ENCODE measurements at places on chromosomes 6 and 20.

DNA sequence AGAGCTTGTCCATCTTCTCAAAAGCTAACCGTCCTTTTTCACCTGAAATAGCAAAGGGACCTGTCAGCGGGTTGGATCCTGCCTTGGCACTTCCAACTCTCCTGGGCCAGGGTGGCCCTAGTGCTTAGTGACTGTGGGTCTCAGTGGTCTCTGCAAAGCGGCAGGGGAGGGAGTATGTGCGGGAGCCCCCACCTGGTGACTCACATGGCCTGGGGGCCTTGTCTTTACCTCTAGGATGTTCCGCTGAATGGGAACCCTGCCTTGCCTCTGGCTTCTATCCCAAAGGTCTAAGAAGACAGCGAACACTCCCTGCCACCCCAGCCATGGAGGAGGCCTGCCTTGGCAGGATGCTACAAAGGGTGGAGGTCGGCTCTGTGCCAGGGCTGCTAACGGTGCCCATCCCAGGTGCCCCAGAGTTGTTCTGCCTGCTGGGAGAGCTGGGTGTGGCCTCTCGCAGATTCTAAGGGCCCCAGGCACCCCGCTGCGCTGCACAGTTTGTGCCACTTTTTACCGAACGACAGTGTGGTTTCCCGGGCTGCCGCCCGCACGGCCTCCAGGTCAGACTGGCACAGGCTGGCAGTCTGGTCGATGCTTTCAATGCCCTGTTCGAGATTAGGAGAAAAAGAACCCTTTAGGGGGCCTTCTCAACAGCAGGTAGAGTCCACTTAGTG, 77.2 kb downstream of the PTPN1 start:
- no peak for DNase-seq

GRCh38 chr20:63189846-63190559, 25.9 kb downstream of the YTHDF1 start:
- DNase-seq = no peak

DNA sequence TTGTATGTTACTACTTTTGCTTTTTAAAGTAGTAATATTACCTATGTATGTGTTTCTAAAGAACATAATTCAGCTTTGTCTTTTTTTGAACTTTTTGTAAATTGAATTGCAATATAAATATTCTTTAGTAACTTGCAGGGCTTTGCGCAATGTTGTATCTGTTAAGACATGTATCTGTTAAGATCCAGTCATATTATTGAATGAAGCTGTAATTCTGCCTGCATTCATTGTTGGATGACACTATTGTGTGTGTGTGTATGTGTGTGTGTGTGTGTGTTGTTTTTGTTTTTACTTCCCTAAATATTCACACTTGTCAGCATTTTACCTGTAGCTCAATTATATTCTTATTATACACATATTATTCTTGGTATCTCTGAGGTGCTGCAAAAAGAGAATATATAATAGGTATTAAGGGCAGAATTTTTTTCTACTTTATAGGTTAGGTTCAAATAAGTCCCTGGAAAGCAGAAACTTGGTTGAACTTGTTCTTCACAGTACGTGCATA, 164.0 kb downstream of the MEI4 start:
- no peak for DNase-seq

DNA sequence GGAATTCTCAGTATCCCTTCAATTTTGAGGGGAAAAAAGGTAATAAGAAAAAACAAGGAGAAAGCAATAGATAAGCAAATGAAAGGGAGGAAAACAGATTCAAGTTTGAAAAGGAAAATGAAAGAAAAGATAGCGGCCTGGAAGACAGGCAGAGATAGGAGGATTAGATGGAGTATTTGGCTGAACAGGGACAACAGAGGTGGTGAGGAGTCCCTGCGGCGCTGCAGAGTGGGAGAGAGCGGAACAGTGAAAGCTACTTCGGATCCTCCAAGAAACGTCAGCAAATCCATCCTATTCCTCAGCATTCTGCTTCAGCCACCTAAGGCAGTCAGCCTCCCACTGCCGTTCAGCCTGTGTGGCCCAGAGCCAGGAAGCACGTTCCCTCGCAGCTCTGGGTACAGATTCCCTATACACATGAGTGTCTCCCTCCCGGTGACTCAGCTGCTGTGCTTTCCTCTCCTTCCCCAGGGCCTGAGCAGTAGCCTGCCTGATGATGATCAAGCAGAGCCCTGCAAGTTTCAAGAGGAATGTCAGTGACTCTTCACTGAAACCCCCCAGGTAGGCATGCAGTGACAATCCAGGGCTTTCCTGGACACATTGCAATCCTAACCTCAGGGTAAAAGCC, 43.4 kb upstream of the CDYL start:
- no peak for DNase-seq

DNA sequence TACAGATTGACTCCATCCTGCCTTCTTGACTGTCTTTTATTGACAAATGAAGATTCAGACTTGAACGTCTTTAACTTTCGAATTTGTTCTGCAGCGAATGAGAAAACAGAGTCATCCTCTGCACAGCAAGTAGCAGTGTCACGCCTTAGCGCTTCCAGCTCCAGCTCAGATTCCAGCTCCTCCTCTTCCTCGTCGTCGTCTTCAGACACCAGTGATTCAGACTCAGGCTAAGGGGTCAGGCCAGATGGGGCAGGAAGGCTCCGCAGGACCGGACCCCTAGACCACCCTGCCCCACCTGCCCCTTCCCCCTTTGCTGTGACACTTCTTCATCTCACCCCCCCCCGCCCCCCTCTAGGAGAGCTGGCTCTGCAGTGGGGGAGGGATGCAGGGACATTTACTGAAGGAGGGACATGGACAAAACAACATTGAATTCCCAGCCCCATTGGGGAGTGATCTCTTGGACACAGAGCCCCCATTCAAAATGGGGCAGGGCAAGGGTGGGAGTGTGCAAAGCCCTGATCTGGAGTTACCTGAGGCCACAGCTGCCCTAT, 12.2 kb downstream of the BRD2 start:
- no peak for DNase-seq
